ENCODE measurements at places on chromosomes 2 and 18.

GRCh38 chr2:207184348-207184747 is 18.6 kb upstream of the KLF7 start:
- no peak for DNase-seq

DNA sequence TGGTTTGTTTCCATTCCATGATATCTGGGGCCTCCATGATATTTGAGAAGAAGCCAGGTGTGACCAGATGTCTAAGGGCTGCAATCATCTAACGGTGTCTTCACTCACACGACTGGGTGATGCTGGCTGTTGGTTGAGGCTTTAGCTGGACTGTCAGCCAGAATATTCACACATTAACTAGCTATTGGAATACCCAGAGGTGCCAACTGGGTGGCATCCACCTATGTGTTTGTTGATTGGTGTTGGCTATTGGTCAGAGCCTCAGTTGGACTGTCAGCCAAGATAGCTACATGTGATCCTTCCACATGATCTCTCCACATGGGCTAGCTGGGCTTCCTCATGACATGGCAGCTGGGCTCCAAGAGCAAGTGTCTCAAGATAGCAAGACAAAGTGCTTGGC is 117.4 kb downstream of the CDCA7 start:
- DNase-seq, result no peak

GRCh38 chr2:26527726-26528585 is 50.0 kb upstream of the OTOF start:
- DNase-seq, result no peak

DNA sequence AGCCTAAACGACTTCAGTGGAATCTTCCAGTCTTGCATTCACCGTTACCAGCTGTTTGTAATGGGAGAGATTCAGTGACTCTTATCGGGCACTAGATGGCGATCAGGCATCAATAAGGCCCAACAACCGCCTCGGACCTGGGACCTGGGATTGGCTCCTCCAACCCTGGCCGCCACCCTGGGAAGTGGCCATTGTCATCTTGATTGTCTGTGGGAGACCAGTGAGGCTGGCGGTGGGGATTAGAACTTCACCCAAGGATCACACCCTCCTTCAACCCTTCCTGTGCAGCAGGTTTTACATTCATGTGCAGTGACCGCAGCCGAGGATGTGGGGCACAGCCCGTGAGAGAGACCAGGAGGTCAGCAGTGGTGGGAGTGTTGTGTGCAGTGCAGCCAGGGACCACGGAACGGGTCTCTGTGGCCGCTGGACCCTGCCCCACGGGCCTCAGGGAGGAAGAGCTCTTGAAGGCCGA is 85.3 kb downstream of the SPP2 start:
- DNase-seq, result peak; percentile 23

- no peak for DNase-seq
Observed at GRCh38 chr2:156845806-156846558, 409.8 kb downstream of the GPD2 start.

GRCh38 chr2:138433995-138434951 is 67.3 kb upstream of the SPOPL start:
- DNase-seq, result no peak

DNA sequence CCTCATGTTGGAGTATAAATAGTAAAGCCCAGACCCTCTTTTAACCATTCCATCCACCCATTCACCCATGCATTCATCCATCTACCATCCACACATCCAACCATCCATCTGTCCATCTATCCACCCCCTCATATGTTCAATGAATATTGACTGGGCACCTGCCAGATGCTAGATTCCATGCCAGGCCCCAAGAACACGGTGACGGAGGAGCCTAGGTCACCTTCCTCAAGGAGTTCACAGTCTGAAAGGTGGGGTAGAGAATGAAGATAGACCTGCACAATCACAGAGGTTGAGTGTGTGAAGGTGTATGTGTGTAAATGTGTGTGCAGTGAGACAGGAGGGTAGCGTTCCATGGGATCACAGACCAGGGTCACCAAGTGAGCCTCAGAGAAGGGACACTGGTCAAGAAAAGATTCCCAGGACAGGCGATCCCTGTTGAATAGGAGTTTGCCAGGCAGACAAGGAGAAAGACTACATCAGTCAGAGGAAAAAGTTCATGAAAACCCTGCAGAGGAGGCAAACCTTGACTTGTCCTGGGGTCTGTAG is 287.2 kb downstream of the CYP26B1 start:
- DNase-seq, result no peak

GRCh38 chr2:203037026-203037425 is 22.4 kb downstream of the NBEAL1 start:
- no peak for DNase-seq

DNA sequence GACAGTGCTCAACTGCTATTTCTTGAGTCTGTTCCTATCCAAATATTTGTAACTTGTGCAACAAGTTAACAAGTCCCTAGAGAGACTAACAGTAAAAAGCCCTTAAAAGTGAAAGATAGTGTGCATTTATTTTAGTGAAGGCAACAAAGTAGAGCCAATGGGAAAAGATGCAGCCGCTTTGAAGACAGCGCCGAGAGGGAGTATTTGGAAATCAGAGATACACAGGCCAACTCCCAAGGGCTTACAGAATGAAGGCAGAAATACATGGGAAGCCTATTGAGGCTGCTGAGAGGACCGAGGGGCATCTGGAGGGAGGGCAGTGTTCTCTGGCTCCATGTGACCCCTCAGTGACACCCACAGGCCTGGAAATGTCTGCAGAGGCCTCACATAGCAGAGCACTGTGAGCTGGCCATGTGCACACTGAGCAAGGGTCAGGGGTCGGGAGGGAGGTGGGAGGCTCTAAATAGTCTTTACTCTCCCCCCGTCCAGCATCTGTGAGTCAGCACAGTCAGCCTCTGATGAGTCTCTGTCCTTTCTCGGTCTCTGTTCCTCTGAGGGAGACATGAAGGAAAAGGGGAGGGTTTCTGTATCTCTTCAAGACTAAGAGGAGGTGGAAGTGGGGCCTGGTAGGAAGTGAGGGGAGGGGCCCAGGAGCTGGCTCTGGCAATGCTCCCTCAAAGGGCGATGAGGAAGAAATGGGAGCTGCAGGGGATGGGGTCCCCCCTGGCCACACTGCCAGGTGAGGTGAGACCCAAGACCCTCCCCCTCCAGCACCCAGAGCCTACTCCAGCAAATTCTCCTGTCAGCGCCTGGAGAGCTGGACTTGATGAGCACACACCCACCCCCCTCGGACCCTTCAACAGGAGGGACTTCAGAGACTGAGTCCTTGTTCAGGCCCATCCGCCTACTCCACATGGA is 133.6 kb downstream of the SP3 start:
- DNase-seq, result no peak

DNA sequence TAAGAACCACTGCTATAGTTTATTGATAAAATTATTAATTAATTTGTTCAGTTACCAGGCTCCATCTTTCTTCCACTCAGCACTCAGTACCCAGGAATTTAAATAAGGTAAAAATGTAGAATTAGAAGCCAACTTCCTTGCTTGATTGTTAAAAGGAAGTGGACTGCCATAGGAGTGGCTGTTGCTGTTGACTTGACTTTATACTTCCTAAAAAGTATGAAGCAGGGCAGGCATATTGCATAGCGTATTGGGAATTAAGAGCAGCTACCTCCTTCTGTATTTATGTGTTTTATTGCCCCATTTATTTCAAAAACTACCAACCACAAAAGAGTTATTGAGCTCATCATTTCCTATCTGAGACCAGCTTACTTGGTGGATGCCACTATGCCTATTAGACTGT is 27.9 kb downstream of the PSMD1 start:
- no peak for DNase-seq

GRCh38 chr2:206457188-206457634 is 13.9 kb downstream of the ADAM23 start:
- DNase-seq, result no peak

DNA sequence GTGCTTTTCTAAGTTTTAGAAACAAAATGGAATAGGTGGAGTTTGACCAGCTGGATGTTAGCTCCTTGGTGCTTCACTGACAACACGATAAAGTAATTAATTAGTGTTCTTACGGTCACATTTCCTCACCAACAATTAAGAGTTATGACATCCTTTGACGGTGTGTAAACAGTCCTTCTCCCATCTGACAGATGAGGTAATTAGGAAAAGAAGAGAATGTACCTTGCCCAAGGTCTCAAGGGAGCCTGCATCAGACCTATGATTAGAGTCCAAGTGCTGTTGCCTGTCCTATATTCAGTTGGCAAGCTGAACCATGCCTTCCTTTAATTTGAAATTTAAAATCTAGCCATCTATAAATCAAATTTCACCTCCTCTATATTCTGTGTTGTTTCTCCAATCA is 48.3 kb upstream of the STK17B start:
- no peak for DNase-seq

GRCh38 chr18:13235421-13235831 is 16.9 kb downstream of the LDLRAD4 start:
- no peak for DNase-seq

DNA sequence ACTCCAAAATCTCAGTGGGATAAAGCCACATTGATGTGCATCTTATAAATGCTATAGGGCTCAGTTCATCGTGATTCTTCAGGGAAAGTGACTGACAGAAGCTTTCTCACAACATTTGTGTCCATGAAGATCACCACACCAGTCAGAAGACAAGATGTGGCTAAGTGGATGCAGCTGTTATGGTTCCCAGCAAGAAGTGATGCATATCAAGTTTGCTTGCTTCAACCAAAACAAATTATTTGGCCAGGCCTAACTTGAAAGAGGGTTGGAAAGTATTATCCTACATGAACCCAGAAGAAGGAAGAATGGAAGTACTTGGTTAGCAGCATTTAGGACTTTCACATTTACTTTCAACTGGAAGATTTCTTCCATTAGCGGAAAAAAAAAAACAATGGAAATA is 210.0 kb upstream of the ACVR2A start:
- no peak for DNase-seq
